Hematopoietic multipotent progenitor cell treated with erythropoietin and hydrocortisone succinate and interleukin-3 and kit ligand, for 8 days (in vitro differentiated cells): ENCODE measurements at places on chromosomes 11 and 22.

GRCh38 chr11:39571081-39571480 is 1888.4 kb downstream of the LRRC4C start:
- no peak for DNase-seq

DNA sequence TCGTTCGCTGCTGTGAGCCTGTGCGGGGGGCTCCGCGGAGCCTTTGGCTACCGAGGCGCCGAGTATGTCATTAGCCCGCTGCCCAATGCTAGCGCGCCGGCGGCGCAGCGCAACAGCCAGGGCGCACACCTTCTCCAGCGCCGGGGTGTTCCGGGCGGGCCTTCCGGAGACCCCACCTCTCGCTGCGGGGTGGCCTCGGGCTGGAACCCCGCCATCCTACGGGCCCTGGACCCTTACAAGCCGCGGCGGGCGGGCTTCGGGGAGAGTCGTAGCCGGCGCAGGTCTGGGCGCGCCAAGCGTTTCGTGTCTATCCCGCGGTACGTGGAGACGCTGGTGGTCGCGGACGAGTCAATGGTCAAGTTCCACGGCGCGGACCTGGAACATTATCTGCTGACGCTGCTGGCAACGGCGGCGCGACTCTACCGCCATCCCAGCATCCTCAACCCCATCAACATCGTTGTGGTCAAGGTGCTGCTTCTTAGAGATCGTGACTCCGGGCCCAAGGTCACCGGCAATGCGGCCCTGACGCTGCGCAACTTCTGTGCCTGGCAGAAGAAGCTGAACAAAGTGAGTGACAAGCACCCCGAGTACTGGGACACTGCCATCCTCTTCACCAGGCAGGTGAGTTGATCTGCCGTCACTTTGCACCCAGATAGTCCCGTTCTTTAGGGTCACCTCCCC is 1.0 kb downstream of the ADAMTS15 start:
- DNase-seq: no peak

DNA sequence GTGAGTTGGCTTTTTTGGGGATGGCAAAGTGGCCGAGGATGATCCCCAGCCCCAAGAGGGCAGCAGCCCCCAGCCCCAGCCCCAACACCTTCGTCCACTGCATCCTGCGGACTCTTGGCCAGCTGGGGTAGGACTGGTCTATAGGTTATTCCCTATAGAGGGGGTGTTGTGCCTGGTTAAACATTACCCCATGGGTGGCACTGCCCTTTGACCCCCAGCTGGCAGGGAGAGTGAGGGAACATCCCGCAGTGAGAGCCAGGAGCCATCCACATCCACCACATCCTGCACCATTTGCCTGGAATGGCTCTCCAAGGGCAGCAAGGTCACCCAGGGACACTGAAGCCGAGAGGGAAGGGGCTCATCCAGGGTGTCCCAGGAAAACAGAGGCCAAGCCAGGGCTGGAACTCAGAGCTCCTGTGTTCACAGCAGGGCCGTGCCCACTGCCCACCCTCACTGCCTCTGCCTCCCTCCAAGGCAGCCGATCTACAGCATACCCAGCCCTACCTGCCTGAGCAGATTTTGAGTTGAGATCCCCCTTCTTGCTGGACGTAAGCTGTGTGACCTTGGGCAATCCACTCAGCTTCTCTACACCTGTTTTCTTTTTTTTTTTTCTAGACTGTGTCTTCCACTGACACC is at the start of gene NAALADL1:
NAALADL1 (minus strand) TSS at position 135 of the 636 bp plus-strand sequence; CDS start at position 103, 32 bp downstream.
- DNase-seq: no peak

GRCh38 chr11:85809191-85809590 is 1.8 kb downstream of the SYTL2 start:
- DNase-seq: no peak

- DNase-seq: peak; percentile 58
These were observed 37.5 kb upstream of the NNMT start for GRCh38 chr11:114258696-114259095.

DNA sequence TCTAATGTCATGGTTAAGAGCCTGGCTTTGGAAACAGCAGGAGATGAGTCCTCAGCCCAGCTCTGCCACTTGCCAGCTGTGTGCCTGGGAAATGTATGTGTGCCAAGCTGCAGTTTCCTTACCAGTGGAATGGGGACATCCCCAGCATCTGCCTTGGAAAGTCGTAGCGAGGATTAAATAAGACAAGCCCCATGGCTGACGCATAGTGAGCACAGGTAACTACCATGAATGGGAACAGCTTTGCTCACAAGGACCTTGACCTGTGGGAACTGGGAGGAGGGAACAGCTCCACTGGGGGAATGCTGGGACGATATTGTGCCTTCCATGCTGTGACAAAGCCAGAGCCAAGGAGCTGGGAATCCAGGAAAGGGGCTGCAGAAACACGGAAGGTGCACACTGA is 2.6 kb upstream of the DSCAML1 start:
- DNase-seq: no peak

DNA sequence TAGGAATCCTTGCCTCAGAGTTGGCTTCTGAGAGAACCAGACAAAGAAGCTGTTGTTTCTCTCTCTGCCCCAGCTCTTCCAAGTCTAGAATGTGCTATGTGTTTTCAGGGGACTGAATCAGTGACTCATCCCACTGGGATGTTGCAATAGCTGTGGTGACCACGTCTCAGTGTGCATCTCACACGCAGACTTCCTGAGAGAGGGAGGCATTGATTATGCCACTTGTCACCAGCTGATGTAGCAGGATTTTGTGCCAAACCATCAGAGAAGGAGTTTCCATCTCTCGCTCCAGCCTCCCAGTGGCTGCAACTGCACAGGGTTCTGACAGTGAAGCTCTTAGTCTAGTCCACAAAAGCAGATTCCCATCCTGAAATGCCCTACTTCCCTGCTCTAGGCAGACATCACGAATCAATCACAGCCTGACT is 455.8 kb downstream of the MIAT start:
- no peak for DNase-seq

- DNase-seq: no peak
These were observed 107.7 kb downstream of the SNX19 start for GRCh38 chr11:130808541-130808940.
